ENCODE measurements at places on chromosomes 7 and 10. TPM values are rescaled to one million over a fixed set of nuclear protein-coding genes. Genes with fewer than 3 reads are reported as not detected.

The ADIRF gene
- total RNA-seq: 107 TPM

The TAS2R3 gene
- 0.44 TPM for total RNA-seq

DNA sequence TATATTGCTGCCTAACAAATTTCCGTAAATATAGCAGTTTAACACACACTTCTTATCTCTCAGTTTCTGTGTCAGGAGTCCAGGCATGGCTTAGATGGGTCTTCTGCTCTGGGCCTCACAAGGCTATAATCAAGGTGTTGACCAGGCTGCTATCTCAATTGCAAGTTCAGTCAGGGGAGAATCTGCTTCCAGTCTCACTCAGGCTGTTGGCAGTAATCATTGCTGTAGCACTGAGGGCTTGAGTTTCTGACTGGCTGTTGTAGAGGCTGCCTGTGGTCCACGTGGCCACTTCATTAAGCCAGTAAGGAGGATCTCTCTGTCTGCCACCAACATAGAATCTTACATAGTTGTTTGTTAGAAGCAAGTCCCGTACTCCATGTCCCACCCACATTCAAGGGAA, 138.4 kb downstream of the ST7 start:
- no peak for DNase-seq

- DNase-seq: no peak
These were observed 59.9 kb downstream of the BMPER start for GRCh38 chr7:33965183-33965744.

GRCh38 chr10:113648478-113648877, 15.4 kb downstream of the NRAP start:
- DNase-seq: no peak

DNA sequence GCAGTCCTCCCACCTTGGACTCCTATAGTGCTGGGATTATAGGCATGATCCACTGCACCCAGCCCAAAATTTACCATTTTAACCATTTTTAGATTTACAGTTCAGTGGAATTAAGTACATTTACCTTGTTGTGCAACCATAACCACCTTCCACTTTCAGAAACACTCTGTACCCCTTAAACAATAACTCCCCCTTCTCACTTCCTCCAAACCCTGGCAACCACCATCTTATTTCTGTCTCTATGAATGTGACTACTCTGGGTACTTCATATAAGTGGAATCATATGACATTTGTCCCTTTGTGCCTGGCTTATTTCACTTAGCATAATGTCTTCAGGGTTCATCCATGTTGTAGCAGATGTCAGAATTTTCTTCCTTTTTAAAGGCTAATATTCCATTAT, 33.6 kb downstream of the SUFU start:
- DNase-seq: no peak

DNA sequence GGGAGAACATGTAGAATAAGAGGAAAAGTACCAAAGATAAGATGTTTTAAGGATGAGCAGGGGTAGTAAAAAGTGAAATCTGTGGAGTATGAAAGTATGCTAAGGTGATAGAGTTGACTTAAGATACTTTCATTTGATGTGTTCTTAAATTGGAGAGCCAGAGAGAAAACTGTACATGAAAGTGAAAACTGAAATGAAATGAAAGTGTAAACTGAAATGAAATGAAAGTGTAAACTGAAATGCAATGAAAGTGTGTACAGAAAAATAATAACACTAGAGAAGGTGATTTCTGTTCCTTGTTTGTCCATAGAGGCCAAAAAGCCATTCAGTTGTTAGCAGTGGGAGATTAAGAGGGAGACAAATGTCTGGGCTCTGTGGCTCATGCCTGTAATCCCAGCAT, 17.5 kb downstream of the AHR start:
- DNase-seq: no peak

GRCh38 chr10:43214071-43214955, 52.6 kb downstream of the RASGEF1A start:
- no peak for DNase-seq

DNA sequence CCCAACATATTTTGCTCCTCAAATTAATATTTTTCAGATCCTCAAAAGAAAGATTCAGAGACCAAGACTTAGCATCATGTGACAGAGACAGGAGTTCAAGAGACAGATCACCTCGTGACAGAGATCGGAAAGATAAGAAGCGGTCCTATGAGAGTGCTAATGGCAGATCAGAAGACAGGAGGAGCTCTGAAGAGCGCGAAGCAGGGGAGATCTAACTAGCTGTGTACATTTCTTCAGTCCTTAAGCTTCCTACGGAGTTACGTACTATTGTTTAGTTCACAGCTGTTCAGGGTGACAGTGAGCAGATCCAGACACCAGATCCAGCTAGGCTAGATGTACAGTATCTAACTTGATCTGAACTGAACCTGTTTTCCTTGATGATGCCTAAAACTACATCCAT, 61.3 kb downstream of the KLRG2 start:
- DNase-seq: no peak

GRCh38 chr7:262251-262572, 27.8 kb upstream of the FOXL3 start:
- DNase-seq: no peak
